Stimulated activated CD4-positive, alpha-beta T cell treated with anti-CD3 and anti-CD28 coated beads, Interleukin-1b, Interleukin-23, amount 100 ng/mL, for 1 hour (primary cell): ENCODE measurements at places on chromosomes 6 and 20.

DNA sequence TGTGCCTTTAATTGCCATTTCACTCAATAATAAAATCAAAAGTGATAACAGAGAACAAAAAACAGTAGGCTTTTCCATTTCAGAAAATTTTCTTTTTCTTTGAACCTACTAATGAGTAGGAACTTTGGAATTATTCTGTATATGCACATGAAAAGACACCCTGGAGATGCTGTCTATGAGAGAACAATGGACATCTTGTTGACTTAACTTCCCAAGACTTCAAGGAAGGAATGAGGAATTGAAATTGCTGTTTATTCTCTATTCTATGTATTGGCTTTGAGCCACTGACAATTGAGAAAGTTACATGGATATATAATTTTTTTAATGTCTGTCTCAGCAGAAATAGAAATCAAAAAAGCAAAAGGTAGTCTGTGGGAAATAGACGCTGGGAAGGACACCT is 98.6 kb upstream of the PCSK2 start:
- no peak for DNase-seq

- DNase-seq, result no peak
Observed at GRCh38 chr6:1603708-1604107, 6.0 kb upstream of the FOXC1 start.

- DNase-seq, result no peak
Observed at GRCh38 chr20:63641146-63641791, 12.0 kb downstream of the STMN3 start.

DNA sequence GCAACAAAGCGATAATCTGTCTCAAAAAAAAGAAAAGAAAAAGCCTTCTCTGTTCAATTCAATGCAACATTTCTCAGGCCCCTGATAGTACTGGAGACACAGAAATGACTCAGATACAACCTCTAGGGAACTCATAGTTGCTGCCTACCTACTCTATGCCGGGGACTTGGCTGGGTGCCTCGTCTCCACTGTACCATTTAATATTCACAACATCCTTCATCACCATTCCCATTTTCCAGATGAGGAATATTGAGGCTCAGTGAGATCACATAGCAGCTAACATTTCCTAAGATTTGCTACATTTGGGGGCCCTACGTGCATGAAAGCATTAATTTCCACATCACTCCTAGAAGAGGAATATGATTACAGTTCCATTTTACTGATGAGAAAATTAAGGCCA is 7.5 kb downstream of the NOL4L start:
- DNase-seq, result no peak

- no peak for DNase-seq
Observed at GRCh38 chr20:32999603-33000250, 4.5 kb downstream of the SUN5 start.

GRCh38 chr20:4261333-4262284 is 246.3 kb upstream of the RNF24 start:
- DNase-seq, result no peak
